ENCODE measurements at places on chromosomes 5 and 9.

DNA sequence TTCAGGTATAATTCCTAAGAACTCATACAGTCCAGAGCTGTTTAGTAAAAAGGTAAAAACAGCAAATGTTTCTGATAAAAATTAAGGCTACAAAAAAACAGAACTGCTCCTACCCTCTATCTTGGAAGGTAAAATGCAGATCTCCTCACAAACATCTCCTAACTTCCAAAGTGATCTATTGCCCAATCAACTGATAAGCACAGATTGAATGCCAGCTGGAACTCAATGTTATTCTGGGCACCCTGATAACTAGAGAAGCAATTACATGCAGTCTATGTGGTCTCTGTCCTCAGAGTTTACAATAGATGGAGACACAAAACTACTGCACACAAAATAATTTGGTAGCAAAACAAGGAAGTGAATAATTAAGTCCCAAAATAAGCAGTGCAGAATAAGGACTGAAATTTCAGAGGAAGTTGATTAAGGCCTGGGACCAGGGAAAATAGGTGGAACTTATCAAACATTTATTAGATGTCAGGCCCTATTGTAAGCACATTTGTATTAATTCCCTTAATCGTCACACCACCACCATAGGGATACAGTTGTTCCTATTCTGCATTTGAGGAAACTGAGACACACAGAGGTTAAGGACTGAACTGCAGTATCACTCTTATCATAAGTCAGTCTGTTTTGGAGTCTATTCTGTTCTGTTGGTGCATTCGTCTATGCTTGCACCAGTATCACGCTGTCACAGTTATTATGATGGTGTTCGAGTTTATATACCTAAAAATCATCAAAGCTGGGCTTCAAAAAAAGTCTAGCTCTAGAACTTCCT lies 102.2 kb upstream of the TARS1 start:
- DNase-seq = no peak

GRCh38 chr9:123089040-123089439 lies 55.6 kb downstream of the GPR21 start:
- DNase-seq = no peak

- no peak for DNase-seq
Measured at GRCh38 chr5:86374611-86375010, 243.1 kb upstream of the COX7C start.

DNA sequence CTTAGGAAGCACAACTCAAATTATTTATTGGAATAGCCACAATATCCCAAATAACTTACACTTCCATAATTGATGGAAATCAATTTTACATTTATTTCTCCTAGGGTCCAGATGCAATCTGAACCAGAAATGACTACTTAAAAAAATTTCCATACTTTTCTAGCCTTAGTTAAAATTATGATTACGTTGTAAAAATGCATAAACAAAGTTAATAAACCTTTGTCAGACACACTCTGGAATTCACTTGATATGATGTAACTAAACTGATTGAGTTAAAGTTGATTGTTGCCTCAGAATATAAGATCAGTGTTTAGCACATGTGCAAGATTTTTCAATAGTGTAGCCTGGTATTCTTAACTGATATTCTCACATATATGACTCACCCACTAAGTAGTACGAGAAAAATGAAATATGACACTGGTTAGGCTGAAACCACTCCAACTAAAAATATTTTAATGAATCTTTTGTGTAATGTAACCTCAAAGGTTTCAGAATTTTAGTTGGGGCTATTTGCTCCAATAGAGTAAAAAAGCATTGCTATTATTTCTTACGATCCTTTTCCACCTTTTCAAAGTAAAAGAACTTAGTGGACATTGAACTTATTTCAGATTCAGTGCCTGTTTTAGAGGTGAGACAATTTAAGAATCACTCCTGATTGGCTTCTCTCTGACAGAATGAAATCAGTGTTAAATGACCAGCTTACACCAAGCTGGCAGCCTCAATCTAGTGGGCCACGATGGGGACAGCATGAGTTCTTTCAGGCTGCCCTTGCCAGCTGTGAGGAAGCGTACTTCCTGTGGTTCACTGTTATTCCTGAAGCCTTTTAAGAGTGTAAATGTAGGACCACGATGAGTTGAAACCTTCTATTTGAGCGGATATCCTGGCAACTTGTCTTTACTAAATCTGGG lies 277.2 kb upstream of the CDH9 start:
- no peak for DNase-seq

GRCh38 chr5:25095261-25095660 lies 450.5 kb upstream of the CDH10 start:
- DNase-seq = no peak
